SIG-M5 (cell line): ENCODE measurements at places on chromosomes 5 and 9.

- no peak for DNase-seq
These were observed 67.2 kb downstream of the ANKRD31 start for GRCh38 chr5:75169516-75169915.

- no peak for DNase-seq
These were observed 172.7 kb downstream of the CHSY3 start for GRCh38 chr5:130077007-130077406.

DNA sequence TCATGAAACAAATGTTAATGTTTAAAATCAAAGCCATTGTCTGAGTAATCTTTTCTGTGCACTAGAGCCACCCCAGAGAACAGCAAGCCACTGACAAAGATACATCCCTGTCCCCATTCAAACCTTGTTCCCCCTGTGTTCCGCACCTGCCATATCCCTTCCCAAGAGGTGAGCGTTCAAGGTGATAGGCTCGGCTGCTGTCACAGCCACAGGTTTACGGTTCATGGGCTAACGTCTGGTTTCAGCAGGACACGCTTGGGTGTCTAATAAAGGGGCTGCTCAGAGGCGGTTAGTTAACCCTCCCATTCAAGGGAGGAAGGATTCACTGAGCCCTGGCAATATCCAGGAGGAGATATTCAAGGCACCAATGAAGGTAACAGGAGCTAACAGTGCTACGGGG lies 24.5 kb upstream of the LAMC3 start:
- no peak for DNase-seq

GRCh38 chr9:5879419-5880181 lies 11.1 kb upstream of the MLANA start:
- no peak for DNase-seq

DNA sequence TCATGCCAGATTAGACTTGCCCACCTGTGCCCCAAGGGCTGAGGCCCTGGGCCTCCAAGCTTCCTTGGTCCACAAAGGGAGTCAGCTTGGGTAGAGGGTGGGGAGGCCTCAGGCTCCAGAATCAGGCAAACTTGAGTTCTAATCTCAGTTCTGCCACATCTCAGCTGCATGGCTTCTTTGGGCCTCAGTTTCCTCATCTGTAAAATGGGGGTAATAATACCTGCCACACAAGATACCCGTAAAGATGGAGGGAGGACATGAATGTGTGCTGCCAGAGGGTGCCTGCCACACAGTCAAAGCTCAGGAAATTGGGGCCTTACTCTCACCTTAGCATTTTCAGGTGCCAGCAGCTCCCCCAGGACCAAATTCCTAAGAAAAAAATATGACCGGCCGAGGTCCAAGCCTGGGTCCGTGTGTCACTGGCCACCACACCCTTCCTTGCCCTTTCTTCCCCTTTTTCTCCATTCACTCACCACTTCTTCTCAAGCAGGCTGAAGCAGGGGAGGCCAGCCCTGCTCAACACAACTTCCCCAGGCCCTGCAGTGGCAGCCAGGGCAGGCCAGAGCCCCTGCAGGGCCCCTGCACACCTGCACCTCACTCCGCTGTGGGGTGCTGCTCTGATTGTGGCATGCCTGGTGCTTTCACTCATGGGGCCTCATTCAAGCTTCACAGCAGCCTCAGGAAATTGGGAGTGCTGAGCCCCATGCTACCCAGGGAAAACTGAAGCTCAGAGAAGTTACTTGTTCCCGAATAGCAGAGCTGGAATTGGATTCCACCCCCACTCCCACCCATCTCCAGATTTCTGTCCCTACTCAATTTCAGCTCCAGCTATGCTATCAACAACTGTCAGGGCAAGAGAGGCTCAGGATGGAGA lies 3.9 kb downstream of the RGS14 start:
- no peak for DNase-seq

DNA sequence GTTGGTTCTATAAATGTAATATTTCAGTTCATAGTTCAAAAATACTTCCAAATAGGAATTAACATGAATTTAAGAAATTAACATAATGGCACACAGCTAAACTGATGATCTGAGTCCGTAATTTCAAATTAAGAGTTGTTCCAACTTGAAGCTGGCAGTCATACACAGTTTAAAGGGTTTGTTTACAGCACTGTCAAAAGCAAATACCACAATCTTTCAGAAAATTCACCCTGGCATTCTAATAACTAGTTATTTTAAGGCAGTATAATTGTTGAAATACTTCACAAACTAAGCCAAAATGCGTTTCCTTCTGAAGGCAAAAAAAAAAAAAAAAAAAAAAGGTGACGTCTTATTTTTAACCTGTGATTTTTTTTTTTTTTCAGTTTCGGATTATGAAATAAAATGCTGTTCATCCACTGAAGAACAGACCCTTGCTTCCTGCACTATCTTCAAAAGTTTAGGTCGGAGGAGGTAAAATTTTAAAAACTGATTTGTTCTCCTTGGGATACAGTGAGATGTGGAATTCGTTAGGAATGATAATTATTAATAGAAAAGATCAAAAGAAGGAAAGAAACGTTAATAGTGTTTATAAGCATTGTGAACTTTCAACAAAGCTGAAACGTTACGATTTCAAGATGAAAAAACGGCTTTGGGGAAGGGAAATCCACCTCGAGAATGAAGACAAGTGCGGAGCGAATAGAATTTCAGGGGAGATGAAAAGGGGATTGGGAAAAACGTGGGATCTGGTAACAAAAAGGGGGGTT lies 850 bp downstream of the IL6ST start:
- no peak for DNase-seq

DNA sequence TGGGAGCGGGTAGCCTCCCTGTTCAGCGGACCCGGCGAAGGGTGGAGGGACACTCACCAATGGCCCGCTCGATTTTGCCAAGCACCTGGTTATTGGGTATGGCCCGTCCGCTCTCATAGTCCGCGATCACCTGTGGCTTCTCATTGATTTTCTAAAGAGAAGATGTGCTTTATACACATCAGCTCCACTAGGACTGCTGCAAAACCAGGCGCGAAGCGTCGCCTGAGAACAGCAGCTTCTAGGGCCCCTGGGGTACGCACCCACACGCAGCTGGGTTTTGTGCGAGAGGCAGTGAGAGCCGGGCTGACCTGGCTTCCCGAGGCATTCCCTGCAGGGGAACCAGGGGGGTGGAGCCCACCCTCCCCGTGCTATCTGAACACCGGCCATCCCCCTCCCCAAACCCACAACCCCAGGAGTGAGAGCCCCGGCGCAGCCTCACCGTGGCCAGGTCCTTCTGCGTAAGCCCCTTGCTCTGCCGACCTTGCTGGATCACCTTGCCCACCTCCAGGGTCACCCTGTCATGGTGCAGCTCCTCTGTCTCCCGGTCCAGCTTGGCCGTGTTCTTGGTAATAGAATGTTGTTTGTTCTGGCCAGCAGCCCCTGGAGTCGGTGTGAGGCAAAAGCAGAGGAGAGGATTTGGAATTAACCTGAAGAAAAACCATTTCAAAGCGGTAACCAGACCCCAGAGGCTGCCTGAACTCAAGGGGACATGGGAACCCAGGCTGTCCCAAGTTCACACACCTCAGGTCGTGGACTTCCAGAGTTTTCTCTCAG lies 3.1 kb downstream of the EDF1 start:
- no peak for DNase-seq

DNA sequence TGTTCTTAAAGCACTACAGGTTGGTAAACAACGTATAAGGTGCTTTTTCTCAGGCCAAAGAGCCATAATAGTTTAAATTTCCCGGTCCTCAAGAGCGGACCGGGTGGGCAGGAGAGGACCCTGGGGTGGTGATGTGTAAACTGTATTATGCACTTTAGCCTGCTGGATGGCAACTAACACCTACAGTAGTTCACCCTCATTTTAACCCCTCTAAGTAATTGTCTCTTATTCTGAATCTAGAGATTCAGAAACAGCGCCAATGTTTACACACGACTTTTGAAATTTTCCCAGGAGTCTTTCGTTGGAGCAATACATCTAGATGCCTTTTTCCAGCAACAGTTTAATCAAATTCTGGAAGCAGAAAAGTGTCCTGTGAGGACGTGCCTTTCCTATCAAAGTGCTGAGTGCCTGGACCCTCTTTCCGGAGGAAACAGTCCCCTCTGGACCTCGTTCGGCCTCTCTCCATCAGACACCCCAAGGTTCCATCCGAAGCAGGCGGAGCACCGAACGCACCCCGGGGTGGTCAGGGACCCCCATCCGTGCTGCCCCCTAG lies 676 bp upstream of the OCLN start:
- no peak for DNase-seq

GRCh38 chr9:89500008-89500407 lies 2.1 kb upstream of the SEMA4D start:
- DNase-seq = no peak

DNA sequence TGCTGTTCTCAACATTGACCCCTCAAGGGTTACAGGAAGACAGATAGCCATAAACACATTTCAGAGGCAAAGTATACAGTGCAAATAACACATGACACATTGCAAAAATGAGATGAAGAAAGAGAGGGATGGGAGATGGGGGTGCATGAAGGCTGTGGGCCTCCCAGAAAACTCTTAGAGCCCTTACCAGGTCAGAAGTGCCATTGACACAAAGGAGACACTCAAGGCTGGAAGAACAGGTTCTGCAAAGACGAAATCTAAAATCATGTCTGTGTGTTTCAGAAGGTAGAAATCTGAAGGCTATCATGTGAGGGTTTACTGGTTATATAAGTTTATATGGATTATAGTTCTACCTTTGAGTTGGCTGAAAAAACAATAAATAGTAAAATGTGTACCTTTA lies 318.8 kb downstream of the BNC2 start:
- no peak for DNase-seq

- DNase-seq = no peak
These were observed 9.2 kb upstream of the ERAP1 start for GRCh38 chr5:96816991-96817390.

DNA sequence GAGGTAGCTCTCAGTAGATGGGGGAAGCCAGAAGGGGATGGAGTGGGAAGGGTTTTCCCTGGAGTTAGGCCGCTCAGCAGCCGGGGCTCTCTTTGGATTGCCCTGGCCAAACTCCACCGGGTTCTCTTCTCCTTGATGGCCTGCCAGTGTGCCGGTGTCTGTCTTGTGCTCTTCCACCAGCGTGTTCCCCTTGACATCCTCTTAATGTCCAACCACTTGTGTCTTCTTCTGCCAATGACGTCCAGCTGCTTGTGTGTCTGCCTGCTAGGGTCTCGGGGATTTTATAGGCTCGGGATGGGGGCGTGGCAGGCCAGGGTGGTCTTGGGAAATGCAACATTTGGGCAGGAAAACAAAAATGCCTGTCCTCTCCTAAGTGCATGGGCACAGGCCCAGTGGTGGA lies 313.1 kb upstream of the PUM3 start:
- no peak for DNase-seq

- DNase-seq = no peak
These were observed 170.5 kb upstream of the SMIM23 start for GRCh38 chr5:171614971-171615653.

- no peak for DNase-seq
These were observed 370.0 kb downstream of the PSAT1 start for GRCh38 chr9:78666818-78667414.

DNA sequence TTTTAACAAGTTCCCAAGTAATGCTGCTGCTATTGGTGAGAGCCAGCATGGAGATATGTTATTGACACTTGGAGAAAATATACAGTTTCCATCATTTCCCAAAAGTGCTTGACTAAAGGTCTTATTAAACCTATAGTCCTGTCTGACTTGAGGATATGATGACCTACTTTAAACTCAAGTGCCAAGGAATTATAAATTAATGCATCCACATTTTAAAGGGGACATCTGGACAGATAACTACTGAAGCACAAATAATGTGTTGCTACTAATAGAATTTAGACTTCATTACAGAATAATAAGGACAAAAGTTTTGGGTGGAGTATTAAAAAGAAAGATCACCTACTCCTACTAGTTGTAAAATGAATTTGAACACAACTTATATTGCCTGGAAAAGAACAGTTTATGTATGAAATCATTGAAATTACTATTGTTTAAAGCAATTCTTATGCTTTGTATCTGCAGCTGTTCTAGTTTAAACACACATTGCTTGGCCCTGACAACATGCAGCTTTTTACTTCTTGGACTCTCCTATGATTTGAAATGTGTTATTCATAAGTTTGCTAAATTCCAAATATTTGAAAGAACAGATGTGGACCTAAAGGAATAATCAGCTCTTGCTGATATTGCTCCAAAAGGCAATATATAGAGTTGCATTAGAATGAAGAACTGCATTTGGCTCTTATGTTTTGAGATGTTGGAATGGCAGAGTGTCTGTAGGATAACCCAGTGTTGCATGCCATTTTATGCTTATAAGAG lies 73.4 kb downstream of the SGCD start:
- DNase-seq = no peak

- no peak for DNase-seq
These were observed 3.6 kb downstream of the CACFD1 start for GRCh38 chr9:133463234-133463863.

DNA sequence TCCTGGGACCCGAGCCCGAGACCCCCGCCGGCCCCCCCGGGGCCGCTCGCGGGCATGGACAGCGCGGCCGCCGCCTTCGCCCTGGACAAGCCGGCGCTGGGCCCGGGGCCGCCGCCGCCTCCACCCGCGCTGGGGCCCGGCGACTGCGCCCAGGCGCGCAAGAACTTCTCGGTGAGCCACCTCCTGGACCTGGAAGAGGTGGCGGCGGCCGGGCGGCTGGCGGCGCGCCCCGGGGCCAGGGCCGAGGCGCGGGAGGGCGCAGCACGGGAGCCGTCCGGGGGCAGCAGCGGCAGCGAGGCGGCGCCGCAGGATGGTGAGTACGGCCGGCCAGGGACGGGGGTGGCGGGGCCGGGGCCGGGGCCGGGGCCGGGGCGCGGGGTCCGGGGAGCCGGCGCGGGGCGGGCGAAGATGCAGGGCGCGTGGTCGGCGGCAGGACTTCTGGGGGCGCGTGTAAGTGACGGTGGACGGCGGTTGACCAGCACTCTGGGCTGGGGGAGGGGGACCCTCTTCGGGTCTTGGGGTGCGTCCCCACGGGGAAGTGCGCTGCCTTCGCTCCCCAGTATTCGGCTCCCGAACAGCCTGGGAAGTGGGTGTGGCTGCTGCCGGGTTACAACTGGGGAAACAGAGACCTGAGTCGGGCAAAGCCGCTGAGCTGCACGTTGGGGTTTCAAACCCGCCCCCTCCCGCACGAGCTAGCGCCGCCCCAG lies 520 bp downstream of the PRRX2 start:
- DNase-seq = no peak

DNA sequence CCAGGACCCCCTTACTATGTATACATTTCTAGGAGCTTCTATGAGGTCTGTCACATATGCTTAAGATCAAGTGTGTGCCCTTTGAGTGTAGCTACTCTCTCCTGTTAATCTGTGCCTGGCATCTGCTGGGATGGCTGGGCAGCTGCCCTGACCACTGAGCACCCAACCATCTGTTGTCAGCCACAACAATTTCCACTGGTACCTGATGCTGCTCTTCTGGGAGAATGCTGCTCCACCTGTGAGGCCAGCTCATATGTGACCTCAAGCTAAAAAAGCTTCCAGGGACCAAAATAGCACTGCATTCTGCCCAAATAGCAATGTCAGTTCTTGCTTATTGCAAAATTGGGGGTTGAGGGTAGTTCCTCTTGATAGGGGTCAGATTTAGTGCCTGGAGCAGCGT lies 595.6 kb downstream of the RAB3C start:
- DNase-seq = no peak

GRCh38 chr5:67373518-67373917 lies 176.9 kb upstream of the CD180 start:
- DNase-seq = no peak

- DNase-seq = no peak
These were observed 85.0 kb downstream of the DNAH5 start for GRCh38 chr5:13859270-13860065.
